ENCODE measurements at places on chromosomes 7 and 10.

DNA sequence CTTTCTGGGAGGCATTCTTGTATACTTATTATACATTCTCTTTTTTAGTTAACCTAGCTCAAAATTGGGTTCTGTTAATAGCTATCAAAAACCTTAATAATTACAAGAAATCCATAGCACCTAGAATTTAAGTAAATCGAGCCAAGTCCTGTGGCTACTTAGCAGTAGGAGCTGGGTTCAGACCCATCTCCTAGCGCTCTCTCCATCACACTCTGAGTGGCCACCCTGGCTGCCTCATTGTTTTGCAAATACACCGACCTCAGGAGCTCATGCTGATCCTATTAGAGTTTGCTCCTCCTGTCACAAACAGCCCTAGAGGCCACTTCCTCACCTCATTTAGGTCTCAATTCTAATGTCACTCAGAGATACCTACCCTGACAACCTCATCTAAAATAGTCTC is 46.2 kb upstream of the OSBPL3 start:
- DNase-seq, result peak; percentile 43

DNA sequence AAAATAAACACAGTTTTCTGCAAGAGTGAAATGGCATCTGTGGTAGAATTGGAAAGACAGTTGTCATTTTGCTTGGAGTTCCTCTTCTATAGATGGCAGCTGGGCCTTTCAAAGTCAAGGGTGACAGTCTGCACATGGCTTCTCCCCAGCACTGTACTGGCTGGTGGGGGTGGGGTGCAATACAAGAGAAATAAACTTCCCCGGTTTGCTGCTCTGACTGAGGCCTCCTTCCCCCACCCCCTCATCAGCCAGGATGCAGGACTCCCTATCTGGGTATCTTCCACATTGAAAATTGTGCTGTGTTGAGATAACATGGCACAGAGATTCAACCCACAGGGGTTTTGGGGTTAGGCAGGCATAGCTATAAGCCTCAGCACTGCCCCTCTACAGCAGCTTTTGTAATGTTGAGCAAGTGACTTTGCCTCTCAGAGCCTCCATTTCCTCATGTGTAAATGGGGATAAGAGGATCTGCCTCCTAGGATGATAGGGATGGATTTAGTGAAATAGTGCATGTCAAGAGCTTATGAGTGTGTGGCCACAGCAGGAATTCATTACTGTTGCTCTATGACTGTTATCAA is 85.8 kb upstream of the WDR11 start:
- DNase-seq, result no peak

GRCh38 chr7:128853799-128854198 is 8.9 kb upstream of the ATP6V1F start:
- DNase-seq, result no peak

DNA sequence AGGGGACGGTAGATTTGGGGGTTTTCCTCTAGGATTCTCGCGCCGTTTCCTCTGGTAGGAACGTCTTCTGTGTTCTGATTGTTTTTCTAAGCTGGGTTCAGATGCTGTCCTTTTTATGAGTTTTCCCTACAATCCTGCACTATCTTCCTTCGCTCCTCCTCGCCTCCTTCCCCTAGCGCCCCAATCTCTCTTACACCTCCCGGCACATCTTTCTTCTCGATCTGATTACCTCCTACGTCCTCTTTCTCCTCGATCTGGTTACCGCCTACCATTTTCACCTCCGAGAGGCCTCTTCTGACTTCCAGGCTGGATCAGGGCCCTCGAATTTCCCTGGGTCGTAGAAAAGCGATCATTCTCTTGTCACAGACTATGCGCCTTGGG is 413 bp downstream of the BUD31 start:
- DNase-seq, result no peak
